ENCODE measurements at places on chromosomes 2 and 18.

- no peak for DNase-seq
Measured at GRCh38 chr2:237238249-237238648, 152.6 kb downstream of the COPS8 start.

GRCh38 chr2:42846026-42846425 is 53.6 kb upstream of the HAAO start:
- no peak for DNase-seq

- no peak for DNase-seq
Measured at GRCh38 chr2:445896-446295, 158.0 kb upstream of the ALKAL2 start.

GRCh38 chr18:69785466-69785865 is 162.2 kb downstream of the CD226 start:
- DNase-seq, result no peak

DNA sequence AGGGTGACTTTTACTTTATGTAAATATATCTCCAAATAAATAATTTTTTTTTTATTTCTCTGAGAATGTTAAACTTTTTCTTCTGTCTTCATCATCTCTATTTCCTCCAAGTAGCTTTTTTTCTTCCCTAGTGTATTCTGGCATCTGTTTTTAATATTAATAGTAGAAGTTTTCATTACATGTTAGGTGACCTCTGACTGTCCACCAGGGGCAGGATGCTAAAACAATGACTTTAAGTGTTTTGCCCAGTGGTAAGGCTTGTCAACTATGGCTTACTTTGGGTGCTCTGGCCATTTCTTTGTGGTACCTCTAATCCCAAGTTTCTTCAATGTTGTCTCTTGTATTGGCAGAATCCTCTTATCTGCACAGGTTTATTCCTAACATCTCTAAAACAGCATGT is 127.1 kb downstream of the SRBD1 start:
- no peak for DNase-seq

DNA sequence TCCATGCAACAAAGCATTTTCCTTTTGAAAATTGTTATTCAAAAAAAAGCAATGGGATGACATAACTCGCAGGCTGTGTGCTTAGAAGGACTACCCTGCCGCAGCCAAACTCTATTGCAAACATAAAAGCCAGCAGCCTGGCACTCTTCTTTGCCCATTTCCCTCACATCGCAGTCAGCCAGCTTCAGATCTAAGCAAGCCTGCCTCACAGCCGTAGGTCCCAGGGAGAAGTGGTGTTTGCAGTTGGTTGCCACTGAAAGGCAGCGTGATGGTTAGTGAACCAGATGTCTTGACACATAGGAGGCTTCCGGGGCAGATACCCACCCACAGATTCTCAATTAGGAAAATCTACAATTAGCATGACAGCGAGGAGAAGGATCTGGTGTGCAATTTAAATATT is 655.2 kb downstream of the RNF144A start:
- DNase-seq, result no peak

DNA sequence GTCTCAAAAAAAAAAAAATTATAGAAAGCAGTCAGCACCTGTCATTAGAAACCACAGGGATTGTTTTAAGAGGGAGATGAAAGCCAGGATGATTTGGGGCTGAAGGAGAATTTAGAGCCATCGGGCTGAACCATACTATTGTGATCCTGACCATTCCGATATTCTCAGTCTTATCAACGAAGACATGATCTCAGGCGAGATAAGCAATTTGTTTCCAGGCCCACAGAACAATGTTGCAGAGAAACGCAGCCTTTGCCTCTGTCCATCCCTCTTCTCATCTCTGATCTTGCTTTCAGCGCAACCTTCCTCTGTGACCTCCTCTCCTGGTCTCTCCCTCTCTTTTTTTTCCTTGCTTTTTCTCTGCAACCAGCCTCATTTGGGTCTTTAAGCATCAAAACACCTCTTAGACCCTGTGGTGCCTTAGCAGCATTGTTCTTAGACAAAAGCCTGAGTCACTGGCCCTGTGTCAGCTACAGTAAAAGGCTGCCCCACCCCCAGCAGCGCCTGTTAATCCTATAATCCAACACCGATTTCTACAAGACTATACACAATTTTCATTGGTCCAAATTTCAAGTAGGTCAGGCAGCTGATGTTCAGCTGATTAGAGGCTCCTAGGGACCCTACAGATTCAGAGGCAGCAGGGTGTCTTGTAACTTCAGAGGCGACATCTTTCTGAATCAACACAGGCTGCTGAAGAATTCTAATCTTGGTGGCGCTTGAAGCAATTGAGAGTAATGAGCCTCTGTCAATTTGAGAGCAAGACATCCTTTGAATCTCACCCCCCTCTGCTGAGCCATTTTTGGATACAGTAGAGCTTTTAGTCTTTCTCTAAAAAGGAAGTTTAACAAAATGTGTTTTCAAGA is 206.0 kb downstream of the NCK2 start:
- no peak for DNase-seq

- no peak for DNase-seq
Measured at GRCh38 chr2:84879584-84880394, 1.1 kb downstream of the TRABD2A start.

DNA sequence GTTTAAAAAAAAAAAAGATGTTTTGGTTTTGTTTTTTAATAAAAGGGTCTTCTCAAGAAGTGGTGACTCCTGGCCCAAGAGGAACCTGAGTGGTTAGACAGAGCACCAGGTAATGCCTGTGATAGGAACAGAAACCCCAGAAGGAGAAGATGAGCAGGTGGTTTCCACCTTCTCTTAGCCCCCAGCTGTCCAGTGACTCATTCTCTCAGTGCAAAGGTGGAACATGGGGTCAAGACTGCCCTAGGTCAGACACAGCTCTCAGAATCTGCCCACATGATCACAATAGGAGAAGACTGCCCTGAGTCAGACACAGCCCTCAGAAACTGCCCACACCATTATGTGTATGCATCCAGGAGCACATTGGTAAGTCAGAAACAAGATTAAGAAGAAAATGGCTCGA is 61.8 kb downstream of the TBC1D8 start:
- DNase-seq, result no peak

- no peak for DNase-seq
Measured at GRCh38 chr18:79530821-79531220, 135.1 kb downstream of the NFATC1 start.

GRCh38 chr2:225636558-225636957 is 237.0 kb downstream of the NYAP2 start:
- no peak for DNase-seq

- DNase-seq, result no peak
Measured at GRCh38 chr2:102424754-102425153, 1.8 kb downstream of the IL18RAP start.

DNA sequence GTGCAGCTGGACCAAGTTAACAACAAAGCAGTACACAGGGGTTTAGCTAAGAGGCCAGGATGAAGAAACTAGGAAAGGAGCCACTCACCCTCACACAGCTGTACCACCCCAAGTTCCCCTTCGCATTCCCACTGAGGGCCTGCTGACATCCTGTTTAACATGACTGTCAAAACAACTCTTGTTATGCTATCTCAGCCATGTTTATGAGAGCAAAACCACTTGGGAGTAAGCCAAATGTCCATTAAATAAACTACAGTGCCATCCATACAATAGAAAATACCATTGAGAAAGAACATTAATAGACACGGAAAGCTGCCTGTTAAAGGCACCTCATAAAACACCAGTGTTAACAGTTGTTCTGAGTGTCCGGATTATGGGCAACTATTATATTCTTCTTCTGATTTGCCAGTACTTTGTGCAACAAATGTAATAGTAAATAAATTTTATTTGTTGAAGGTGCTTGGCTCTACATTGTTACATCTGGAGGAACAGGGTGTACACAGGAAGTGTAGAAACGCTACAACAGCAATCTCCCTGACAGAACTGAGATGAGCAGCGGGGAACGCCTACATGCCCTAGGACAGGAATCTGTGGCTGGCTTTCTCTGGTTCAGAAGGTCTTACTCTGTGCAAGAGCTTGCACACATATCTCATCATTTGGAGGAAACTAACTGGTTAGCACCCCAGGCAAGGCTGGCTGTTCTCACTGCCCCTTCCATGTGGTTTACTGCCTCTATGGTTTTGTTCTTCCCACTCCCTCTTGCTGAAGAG is 85.6 kb downstream of the EHD3 start:
- DNase-seq, result no peak

DNA sequence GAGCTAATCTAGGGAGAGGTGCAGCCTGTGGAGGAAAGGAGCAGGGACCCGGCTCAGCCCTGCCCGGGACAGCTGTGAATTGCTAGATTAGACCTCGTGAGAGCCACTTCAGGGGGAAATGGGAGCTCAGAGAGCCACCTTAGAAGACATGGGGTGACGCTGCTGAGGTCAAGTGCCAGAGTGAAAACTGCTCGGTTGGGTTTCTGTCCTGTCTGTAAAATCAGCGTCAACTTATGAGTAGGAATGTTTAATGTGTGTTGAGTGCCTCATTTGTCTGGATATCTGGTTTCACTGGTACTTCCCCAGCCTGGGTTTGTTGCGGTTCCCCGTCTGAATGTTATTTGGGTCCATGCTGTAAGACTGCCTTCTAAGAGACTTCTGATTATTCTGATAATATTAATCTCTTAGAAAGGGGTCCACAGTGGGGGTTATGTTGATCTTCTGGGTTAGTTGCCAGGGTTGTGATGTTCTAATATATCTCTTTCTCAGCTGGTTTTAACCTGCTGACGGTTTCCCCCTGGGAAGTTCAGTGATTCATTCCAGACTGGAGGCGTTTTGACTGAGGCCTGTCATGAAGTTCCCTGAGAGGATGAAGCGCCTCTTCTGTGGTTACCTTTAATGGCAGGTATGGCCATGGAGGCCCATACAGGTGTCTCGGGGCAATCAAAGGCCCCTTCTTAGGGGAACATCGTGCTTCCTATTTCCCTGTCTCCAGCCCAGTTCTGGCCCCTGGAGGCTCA is 175.9 kb downstream of the SH3RF3 start:
- DNase-seq, result no peak
